NCI-H510A treated with DMSO at 0.1 percent for 48 hours (cell line): ENCODE measurements at places on chromosomes 2 and 18.

DNA sequence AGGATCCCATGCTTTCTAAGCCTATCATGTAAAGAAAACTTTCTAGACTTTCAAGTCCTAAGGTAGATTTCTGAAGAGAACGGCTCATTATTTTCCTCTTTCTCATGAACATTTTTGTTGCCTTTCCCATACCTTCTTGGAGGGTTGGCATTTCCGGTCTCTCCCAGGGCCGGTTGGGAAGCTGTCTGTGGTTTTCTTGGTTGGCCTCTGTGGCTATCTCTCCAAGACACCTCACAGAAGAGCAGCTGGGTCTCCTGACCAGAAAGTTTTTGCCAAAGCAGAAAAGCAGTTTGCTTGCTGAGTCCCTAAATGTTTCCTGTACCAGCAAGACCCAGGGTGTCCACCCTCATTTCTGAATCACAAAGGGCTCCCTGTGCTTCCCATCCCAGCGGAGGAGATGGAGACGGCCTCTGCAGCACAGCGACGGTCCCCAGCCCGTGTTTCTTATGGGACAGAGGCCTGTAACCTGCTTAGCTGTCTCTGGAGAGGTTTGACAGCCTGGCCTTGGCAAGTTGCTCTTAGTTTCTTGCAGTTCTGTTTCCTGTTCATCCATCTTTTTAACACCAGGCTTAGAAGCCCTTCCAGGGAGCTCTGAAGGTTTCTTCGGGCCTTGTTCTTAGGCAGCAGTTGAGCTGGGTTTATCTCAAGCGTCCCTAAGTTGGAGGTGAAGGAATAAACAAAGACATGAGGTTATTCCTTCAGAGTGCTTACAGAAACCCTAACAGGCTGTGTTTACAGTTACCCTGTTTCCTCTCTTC lies 39.8 kb downstream of the GREB1 start:
- no peak for DNase-seq

DNA sequence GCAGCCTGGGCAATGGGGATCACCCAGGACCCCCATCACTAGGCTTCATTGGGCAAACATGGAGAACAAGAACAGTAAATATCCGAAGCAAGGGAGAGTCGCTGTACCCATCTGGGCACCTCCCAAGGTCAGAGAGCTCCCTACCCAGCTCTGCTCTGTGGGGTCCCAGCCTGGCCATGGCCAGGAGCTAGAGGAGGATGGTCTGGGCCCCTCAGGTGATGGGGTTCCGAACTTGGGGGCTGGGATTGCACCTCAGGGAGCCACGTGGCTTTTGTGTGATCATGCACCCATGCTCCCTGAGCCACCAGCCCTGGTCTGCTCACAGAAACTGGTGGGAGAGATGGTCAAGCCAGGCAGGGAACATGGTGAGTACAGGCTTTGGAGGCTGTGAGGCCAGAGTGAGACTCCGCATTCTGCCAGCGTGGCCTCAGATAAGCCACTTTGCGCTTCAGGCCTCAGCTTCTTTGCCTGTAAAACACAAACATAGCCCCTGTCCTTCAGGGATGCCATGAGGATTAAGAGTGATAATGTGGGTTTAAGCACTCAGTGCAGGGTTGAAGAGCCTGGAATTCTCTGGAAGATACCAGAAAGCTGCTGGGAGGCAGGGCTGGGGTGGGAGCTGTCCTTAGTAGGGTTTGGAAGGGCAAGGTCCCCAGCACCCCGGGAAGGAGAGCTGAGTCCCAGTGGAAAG lies 3.0 kb upstream of the NMUR1 start:
- DNase-seq: no peak

- DNase-seq: no peak
Observed at GRCh38 chr2:121483021-121483420, 47.7 kb upstream of the RNU4ATAC start.

DNA sequence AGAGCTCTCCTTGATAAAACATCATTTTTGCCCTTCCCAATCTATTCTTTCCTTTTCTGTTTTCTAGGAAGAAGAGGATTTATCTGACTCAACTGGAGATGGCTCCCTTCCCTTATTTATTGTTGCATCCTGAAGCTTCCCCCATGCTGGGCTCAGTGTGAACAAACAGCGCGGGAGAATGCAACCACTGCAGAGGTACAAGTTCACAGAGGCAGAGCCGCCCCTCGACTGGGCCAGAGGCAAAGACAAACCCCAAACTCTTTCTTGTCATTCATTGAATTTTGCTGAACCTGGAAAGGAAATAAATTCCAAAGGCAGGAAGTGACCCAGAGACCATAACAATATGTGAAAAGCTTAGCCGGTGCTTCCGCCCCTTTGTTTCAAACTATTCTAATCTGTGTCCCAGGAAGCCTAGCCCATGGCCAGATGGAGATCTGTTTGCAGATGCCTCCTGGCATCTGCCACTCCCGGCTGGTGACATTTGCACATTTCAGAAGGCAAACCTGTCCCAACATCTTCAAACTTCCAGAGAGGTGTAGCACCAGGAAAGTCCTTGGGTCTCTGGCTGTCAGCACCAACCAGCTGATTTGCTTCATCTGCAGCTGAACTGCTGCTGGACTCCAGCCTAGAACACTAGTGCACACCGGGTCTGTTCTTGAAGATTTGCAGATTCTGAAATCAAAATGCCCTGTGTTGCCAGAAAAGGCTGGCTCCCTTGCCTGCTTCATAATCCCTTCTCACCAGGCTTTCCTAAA lies 79.4 kb upstream of the MAP4K3 start:
- DNase-seq: no peak

DNA sequence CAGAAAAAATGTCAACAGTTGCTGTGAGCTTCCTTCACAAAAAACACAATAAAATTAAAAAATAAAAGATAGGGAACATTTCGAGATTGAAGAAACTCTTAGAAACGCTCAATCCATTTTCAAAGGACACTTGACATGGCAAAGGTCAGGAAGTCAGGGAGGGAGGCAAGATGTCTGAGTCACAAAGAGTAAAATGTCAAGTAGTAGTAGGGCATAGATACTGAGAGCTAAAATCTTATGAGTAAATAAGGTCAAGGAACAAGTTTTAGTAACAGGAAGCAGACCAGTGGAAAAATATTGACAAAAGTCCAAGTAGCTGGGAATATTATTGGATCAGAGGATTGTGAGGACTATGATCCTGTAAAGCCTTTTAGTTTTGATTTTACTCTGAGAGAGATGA lies 495.6 kb downstream of the TMX3 start:
- DNase-seq: no peak

GRCh38 chr2:191922736-191923651 lies 76.1 kb upstream of the CAVIN2 start:
- DNase-seq: no peak

DNA sequence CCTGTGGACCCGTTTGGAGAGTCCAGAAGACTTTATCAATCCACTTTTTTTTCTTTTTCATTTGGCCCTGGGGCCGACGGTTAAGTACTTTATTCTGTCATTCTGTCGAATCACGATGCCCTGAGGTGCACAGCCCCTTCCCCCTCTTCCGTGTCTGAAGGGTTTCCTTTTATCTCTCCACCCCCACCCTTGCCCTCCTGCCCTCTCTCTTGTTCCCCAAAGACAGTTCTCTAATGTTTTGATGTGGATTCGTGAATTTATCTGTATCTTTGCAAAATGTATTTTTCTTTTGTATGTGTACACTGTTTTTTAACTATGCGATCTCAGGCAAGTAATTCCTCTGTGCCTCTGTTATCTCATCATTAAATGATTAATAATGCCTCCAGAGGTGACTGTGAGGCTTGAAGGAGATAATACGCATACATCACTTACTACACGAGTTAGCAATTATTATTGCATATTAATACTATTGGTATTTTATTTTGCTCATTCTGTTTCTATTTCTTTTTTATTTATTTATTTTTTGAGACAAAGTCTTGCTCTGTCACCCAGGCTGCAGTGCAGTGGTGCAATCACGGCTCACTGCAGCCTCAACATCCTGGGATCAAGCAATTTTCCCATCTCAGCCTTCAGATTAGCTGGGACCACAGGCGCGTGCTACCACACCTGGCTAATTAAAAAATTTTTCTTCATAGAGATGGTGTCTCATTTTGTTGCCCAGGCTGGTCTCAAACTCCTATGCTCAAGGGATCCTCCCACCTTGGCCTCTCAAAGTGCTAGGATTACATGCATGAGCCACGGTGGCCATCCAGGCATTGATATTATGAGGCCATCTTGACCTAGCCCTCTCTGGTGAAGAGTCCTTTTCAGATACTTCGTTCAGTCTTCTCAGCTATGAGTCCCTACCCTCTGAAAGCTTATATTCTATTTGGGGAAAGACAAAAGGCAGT lies 1.4 kb upstream of the CASP8 start:
- DNase-seq: no peak

GRCh38 chr18:78629426-78629825 lies 350.2 kb upstream of the SALL3 start:
- no peak for DNase-seq

DNA sequence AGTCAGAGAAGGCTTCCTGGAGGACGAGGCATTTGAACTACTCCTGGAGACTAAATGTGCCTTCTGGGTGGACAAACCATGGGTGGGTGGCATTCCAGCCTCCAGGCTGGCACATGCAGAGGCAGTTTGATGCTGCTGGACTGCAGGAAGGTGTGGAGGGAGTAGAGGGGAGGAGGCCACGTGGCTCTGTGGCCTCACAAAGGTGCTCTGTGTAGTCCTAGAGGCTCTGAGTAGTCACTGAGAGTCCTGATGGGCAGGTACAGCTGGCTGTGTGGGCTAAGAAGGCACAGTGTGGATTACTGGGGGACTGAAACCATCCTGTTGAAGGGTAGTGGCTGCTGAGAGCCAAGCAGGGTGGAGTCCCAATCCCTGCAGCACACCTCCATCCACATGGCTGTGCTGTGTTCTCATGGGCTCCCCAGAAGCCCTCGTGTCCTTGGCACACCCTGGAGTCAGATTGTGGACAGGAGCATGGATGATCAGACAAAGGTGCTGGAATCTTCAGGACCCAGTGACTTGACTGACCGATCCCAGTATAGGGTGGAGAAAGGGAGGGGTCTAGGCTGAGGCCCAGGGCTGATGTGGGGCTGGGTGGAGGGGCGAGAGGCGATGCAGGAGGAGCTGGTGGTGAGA lies 87.4 kb upstream of the HS6ST1 start:
- DNase-seq: no peak

GRCh38 chr18:59022167-59022945 lies 117.3 kb upstream of the SEC11C start:
- DNase-seq: peak; percentile 41

DNA sequence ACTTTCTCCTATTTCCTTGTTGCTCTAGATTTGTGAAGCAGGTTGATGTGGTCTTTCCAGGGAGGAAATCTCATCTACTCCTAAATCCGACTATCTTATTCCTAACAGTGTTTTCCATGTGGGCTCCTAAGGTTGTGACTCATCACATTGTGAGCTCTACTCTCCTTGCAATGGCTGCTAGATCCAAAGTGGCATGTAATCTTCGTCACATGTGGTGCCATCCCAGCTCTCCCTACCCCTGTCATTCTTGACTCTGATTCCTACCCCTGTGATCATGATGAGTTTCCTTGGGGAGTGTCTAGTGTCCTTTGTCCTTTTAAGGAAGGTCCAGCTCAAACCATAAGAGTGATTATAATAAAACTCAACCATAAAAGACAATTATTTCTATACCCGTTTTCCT lies 47.3 kb upstream of the GULP1 start:
- DNase-seq: no peak
